Bone marrow (tissue), 2 donors: ENCODE measurements at places on chromosomes 12 and 14.
A peak's percentile ranks its signal among the peaks of the same experiment; 100 is the strongest.

- DNase-seq, result no peak
Measured at GRCh38 chr14:102079700-102079979, 7.2 kb downstream of the HSP90AA1 start.

GRCh38 chr12:125512541-125513298 lies 447.5 kb downstream of the AACS start:
- peak; percentile 30 for DNase-seq

GRCh38 chr12:126936181-126936851 lies 1330.7 kb upstream of the TMEM132C start:
- no peak for DNase-seq

DNA sequence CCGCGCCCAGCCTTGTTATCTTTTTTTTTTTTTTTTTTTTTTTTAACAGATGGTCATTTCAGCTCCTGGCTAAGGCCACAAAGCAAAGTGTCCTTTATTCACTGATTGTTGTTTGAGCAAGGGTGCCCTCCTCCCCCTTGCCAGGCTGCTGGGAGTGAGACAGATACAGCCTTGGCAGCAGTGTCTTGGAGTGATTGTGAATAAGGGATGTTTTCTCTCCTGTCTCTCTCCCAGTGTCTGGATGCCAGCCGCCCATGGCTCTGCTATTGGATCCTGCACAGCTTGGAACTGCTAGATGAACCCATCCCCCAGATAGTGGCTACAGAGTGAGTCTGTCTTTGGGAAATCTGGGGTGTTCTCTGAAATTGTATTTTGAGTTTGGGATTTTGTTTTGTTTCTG lies 28.7 kb downstream of the FNTB start:
- DNase-seq, result no peak

GRCh38 chr12:31526158-31526546 lies 64.8 kb downstream of the DENND5B start:
- no peak for DNase-seq

GRCh38 chr12:92446083-92446460 lies 256.7 kb upstream of the PLEKHG7 start:
- DNase-seq, result no peak

- no peak for DNase-seq
Measured at GRCh38 chr14:21068521-21069387, 1.4 kb upstream of the ARHGEF40 start.

- DNase-seq, result no peak
Measured at GRCh38 chr14:32011225-32011624, 65.9 kb upstream of the ARHGAP5 start.

GRCh38 chr12:14138495-14138894 lies 157.1 kb upstream of the GRIN2B start:
- no peak for DNase-seq

DNA sequence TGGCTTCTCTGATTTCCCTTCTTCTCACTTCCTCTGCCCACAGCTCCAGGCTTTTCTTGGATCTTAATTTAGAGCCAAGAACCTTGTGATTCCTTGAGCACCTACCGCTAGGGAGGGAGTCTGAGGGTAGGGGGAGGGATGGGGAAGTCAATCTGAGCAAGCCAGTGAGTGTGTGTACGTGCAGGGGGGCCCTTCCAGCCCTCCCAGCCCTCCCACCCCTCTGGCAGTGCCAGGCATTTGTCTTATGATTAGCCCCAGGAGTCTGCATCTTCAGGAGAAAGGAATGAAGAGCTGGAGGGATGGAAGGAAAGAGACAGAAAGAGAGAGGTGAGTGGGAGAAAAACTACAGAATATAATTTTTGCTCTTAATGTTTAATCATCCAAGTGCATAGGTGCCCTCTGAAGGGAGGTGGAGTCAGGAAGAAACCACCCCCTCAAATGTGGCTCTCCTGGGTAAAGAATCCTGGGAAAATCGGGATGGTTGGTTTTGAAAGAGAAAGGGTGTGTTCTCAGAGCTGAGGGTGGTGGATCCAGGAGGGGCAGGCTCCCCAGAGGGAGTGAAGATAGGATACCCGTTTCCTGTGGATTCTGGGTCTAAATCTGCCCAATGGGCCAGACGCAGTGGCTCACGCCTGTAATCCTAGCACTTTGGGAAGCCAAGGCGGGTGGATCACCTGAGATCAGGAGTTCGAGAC lies 2.1 kb downstream of the PIANP start:
- DNase-seq, result no peak

DNA sequence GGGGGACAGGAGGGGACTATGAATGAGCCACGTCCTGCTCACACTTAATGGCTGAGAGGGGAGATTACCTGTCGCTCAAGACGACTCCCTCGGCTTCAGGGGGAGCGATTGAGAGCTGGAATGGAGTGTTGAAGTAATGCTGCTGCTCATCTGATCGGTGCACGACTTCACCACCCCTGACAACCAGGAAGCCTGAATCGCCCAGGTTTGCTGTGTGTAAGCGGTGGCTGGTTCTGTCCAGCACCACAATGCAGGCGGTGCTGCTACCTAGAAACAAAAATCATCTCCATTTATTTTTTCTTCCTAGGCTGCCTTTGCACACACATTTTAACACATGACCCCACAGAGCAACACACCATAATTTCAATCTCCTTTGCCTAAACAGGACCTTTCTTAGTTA lies 37.3 kb downstream of the PPTC7 start:
- DNase-seq, result no peak

DNA sequence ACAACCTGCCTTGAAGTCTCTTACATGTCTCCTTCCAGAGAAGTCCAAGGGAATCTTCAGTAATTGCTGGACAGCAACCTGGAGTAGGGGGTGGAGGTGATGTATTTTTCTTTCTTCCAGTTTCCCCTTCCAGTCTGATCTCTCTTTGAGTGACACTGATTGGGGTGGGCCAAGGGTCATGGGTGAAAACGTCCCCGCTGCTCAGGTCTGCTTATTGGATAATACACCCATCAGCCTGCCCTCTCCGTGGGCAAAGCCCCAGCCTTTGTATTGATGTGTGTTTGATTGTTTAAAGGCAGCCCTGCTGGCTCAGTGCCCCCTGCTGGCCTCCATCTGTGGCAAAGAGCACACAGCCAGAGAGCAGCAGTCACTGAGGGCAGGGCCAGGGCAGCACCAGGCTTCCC lies 35.7 kb upstream of the ATP2A2 start:
- no peak for DNase-seq

DNA sequence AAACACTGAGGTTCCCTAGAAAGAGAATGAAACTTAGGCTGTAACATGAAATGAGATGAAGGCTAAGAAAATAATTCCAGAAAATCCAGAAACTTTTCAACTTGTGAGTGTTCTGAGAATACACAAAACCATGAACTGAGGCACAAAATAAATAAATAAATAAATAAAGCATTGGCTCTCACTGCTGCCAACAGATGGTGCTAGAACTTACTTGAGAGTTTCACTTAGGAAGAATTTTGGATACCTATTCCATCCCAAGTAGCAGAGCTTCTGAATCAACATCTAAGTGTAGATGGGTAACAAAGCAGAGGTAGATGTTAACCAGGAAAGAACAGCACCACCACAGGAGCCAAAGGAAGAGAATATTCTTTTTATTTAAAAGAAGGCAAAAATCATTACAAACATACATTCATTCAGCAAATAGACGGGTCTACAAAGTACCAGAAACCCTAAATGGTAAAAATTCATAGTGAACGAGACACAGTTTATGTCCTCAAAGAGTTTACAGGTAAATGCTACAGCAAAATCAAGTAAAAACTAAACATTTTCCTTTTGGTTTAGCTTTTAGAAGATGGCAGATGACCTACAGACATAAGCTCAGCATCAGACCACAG lies 16.7 kb downstream of the EPS8 start:
- DNase-seq, result no peak

- no peak for DNase-seq
Measured at GRCh38 chr12:51823875-51824565, 24.5 kb downstream of the FIGNL2 start.

GRCh38 chr12:8011331-8011730 lies 21.2 kb upstream of the FOXJ2 start:
- no peak for DNase-seq

DNA sequence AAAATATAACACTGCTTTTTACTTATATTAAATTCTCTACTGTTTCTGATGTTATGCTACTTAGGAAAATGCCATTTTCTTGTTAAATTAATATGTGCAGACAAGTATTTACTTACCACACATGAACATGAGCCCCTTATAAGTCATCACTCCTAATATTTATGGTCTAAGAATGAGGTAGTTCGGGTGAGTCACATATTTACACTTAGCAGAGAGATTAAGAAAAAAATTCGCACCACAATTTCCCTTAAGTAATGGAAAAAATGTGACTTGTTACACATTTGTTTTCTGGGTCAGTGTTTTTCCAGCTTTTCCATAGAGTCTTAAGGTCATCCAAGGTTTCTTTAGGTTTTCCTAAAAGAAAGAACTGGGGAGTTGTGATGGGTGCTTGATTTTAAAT lies 68.3 kb downstream of the RERG start:
- DNase-seq, result peak; percentile 5

- no peak for DNase-seq
Measured at GRCh38 chr12:40971911-40972310, 216.2 kb upstream of the PDZRN4 start.

DNA sequence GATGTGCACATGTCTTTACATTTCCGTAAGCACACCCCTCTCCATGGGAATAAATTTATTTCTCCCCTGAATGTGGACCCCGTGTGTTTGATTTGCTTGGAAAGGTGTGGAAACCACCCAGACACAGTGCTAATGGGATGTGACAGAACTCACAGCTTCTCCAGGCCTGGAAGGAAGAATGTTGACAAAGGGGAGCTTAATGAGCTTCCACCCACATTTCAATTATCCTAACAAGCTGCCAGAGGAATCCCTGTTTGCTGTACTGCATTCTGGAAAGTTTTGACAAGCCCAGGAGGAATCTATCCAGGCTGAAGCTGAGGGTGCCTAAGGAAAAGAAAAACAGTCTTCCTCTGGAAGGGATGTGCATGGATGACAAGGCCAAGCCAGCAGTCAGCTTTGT lies 51.2 kb upstream of the CCDC60 start:
- DNase-seq, result no peak

GRCh38 chr12:113802966-113803758 lies 163.0 kb downstream of the RBM19 start:
- no peak for DNase-seq

DNA sequence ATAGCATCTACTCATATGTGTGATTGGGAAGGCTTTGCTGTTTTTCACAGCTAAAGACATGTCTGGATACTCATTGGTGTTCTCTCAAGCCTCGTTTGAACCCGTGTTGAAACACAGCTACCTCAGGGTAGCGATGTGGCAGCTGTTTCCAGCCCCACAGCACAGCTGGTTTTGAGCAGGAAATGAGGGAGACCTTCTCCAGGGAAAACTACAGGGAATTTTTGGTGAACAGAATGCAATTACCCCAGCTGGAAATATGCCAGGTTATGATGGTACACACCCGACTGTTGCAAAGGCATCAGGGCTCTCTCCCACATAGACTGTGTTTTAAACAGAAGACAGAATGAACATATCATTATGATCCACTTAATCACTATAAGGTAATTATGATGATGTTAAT lies 828.9 kb downstream of the VRK1 start:
- no peak for DNase-seq

GRCh38 chr14:60488175-60488574 lies 2.3 kb upstream of the C14orf39 start:
- no peak for DNase-seq

DNA sequence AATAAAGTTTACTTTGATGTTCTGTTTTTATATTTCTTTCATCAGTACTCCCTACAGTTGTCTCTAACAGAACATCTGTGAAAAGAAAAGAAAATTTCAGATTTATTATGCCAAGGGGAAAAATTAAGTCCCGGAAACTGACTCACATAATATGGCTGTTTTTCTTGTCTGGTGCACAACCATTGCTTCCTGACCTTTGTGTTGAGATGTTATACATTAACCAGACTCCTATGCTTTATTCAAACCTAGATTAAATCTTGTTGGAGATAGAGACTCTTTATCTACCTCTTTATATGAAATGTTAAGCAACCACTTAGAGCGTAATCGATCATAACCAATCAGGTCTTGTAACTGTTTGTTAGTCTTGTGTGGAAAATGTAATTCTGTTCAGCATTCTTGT lies 37.6 kb upstream of the BICD1 start:
- no peak for DNase-seq

DNA sequence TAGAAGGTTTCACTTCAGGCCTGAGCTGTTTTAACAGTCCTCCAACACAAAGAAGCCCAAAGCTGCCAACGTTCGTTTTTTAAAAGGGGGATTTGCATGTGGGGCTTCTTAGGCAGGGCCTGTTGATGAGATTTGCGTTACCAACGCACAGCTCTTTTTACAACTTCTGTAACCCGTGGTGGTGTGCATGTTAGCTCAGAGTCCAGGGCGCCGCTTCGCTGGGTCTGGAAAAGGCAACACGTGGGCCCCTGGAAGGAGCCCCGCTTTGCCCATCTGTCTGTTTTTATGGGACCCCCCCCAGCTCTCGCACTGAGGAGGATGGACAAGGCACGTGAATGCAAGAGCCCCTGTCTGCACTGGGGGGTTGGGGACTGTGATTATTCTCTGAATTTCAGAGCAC lies 84.0 kb downstream of the ESR2 start:
- DNase-seq, result no peak
